ENCODE measurements at places on chromosomes 11 and 22.
A peak's percentile ranks its signal among the peaks of the same experiment; 100 is the strongest.

- peak; percentile 94 for DNase-seq
These were observed 50.1 kb downstream of the LRRC32 start for GRCh38 chr11:76620489-76620888.

DNA sequence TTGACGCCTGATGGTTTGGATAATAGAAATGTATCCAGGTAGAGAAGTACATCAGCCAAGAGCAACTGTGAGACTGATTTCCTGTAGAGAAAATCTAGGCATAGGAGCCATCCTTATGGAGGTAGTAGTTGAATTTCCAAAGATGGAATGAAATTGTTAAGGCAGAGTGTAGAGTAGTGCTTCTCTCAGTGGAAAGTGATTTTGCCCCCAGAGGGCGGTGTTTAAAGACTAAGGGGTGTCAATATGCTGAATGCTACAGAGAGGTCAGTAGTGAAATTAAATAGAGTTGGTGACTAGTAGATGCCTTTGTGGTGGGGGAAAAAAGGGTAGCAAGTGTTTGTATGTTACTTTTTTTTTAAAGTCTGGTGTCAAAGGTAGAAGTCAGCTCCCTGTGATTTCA, 54.5 kb downstream of the TRIM44 start:
- no peak for DNase-seq

- DNase-seq, result no peak
These were observed 31.8 kb downstream of the DKK3 start for GRCh38 chr11:11976481-11977127.

GRCh38 chr22:43642319-43643206, 169.5 kb downstream of the EFCAB6 start:
- no peak for DNase-seq

GRCh38 chr11:10488121-10488933, 33.3 kb downstream of the AMPD3 start:
- DNase-seq, result peak; percentile 10

DNA sequence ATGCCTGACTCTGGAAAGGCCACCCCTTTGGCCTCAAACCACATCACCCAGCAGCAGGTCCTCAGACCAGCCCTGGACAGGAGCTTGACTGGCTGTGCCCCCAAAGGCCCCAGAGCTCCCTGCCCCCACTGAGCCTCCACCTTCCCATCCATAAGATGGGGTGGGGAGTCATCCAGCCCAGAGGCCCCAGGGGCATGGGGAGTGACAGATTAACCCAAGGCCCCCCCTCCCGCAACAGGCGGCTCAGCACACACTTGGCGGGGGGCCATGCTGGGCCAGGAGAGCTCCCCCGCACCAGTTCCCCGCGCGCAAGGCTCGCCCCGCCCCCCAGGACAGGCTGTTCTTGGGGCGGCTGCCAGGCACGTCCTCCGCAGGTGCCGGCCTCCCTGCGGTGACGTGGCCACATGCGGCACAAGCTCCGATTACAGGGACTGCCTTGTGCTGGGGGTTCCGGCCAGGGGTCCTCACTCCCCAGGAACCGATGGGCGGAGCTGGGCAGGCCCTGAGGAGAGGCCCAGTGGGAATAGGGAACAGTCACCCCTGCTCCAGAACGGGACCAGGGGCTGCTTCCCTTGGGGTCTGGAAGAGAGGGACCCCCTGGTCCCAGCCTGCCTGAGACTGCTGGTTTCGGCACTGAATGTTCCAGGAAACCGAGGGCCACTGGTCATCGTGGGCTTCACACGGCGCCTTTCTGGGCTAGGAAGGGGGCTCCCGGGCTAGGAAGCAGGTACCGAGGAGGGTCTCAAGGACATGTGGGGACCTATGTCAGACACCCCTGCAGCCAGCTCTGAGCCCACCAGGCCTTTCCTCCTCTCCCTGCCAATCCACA, 5.1 kb upstream of the CDKN1C start:
- DNase-seq, result peak; percentile 56

- DNase-seq, result peak; percentile 70
These were observed 18.5 kb downstream of the PRR33 start for GRCh38 chr11:1873048-1873812.

GRCh38 chr11:34613552-34614056, 7.3 kb upstream of the EHF start:
- DNase-seq, result no peak

DNA sequence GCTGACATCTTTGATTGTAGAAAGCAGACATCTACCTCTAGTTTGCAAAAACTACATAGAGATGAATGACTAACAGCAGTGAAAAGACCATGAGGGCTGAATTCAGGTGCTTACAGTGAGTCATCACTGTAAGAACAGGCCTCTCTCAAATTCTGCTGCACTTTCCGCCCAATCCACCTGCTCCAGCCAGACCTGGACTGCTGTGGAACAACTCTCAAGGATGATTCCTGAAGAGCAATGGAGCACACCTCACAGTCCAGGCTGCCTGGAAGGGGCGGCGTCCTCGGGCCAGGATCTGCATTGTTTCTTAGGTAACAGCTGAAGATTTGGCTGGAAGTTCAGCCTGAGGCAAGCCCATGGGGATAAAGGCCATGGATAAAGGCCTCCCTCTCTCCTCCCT, 15.1 kb downstream of the APOL2 start:
- no peak for DNase-seq

GRCh38 chr11:47183031-47183856, 3.0 kb downstream of the PACSIN3 start:
- no peak for DNase-seq

DNA sequence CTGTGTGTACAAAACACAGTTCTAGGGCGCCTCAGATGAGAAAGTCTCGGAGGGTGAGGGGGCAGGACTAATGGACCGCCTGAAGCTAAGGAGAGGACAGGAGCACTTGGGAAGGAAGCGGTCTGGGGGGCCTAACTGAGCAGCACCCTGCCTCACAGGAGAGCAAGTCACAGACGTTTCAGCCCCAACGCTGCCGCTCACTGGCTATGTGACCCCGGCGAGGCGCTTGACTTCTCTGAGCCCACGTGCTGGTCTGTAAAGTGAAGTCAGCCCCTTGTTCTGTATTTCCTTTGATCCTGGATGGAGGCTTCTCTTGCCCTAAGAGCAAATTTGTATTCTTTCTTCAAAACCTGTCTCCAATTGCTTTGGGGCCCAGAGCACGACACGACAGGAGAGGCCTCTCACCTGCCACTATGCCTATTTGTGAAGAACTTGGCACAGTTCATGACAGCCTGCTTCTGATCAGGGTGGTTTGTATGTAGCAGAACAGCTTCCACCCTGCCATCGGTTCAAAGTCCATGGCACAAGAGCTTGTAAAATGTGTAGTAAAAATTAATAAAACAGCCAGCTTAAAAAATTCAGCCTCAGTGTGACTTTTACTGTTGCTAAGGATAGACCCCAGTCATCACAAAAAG, 59.1 kb downstream of the WNT11 start:
- DNase-seq, result no peak

GRCh38 chr11:65355776-65356393, 1.3 kb downstream of the TIGD3 start:
- DNase-seq, result peak; percentile 43

- DNase-seq, result peak; percentile 19
These were observed 15.7 kb downstream of the GRIK4 start for GRCh38 chr11:120527111-120527761.

- DNase-seq, result peak; percentile 30
These were observed 32.7 kb downstream of the CD6 start for GRCh38 chr11:61004180-61004611.

DNA sequence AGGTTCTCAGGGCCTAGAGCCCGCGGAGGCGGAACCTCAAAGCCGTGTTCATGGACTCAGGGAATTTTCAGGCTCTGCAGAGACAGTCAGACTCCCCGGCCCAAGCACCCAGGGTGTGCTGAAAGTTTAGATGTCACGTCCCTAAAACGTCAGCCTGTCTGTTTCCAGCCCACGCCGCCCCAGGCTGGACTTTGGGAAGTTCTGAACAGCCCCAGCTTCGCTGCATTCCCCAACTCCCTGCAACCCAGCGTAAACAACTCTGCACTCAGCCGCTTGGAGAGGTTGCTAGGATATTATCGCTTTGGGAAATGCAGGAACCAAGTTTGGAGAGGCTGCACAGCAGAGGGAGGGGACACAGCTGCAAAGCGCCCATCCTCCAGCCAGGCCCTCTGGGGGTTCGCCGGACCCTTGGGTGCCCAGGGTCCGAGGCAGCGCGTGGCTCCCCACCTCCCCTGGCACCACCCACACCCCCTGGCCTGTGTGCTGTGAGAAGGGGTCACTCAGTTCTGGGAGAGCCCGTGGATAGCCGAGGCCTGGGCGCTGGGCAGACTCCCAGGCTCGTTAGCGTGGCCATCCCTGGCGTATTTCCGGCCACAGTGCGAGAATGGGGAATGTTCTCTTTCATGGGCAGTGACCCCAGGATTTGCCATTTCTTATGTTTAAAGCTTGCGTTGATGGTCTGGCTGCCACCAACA, 120.5 kb upstream of the FGF3 start:
- no peak for DNase-seq

GRCh38 chr22:36326178-36327161, 61.3 kb downstream of the MYH9 start:
- no peak for DNase-seq

DNA sequence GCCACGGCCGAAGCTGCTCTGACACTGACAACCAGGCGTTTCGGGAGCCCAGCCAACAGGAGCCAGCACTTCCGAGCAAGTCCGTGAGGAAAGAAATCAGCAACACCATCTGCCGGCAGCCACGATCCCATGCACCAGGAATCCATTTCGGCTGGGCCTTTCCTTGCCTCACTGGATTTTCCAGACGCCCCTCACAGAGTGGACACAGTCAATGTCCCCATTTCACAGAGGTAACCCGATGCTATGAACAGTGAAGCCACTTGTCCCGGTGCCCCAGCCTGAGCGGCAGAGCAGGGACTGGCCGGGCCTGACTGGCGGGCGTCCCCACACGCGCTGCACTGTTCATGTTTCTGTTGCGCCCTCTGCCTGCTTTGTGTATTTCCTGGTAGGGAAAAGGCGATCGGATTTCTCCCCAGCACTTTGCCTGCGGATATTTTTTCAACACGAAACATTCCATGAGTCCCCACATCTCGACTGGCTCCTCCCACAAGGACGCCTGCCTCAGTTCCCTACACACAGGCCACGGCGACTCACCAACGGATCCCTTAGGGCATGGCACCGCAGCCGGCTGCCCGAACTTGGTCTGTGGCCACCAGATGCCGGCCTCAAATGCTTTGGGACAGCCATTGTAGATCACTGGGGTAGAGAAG, 55.3 kb downstream of the TRMU start:
- peak; percentile 62 for DNase-seq

DNA sequence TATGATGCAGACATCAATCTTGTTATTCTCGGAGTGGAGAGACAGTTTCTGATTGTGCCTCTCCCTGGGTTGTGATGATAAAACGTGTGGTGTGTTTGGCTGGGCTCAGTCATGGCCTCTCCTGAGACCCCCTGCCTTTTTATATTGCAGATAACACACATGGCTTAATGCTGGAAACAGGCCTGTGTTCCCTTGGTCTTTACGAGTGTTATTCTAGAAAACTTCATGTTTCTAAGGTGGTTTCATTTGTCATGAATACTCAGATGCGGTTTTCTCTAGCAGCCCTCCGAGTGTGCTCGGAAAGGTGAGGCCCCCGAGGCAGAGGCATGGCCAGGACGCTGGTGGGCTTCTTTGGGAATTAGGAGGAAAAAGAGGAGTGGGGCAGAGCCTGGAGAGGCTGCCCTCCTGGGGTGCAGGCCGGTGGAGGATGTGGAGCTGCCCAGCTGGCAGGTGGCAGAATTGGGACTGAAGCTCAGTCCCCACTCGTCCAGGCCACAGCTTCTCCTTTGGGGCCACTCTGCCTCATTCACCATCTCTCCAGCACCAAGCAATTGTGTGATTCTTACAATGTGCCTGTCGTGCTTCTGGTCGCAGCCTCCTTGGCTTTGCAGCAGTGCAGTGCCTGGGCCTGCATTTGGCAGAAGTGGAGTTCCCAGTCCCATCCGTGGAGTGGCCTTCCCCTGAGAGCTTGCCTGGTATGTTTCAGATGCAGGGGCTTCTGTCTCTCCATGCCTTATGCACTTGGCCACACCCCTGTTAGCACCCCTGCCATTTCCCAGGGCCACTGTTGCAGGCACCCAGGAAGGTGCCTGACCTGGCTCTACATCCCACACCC, 309.6 kb downstream of the TBC1D22A start:
- no peak for DNase-seq

GRCh38 chr11:108368134-108368533, 99.2 kb downstream of the C11orf65 start:
- DNase-seq, result peak; percentile 20

- DNase-seq, result no peak
These were observed 26.3 kb upstream of the ALDH3B2 start for GRCh38 chr11:67700548-67701262.

- peak; percentile 14 for DNase-seq
These were observed 5.5 kb upstream of the NEAT1 start for GRCh38 chr11:65416841-65417701.

- DNase-seq, result peak; percentile 70
These were observed 19.9 kb upstream of the CTSC start for GRCh38 chr11:88357323-88358039.

- DNase-seq, result peak; percentile 80
These were observed 107.6 kb downstream of the CCDC34 start for GRCh38 chr11:27255447-27255828.

DNA sequence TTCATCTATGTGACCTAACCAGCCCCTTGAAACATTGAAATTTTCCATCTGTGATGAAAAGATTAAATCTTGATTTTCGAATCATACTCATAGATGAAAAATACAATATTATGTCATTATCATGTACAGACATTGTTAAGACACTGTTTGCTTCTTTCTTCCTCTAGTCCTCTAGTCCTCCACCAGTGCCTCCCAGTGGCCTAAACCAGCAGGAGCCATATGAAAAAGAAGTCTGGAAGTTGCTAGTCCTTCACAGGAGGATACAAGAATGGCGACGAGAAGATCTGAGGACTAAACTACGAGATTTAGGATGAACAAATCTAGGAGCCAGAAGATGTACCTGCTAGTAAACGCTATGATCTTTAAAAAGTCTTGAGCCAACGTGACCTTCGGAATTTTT, 134.1 kb downstream of the SLC17A6 start:
- no peak for DNase-seq

DNA sequence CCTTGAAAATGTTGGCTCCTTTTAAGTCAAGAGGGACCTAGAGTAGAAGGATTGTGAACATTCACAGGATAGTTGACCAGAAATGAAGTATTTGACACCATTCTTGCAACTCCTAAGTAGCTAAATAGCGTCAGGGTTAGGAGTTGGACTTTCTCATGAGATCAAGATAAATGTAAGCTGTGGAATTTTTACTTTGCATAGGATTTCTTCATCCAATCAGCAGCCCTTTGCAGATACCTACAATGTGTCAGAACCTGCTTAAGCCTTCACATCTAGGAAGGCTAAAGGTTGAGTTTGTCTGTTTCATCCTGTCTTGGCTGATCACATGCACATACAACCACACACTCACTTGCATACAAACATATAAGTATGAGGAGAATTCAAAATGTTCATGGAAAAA, 32.3 kb downstream of the CD44 start:
- no peak for DNase-seq

Data from fibroblast of mammary gland (primary cell).